ENCODE measurements at places on chromosomes 1 and 21.

DNA sequence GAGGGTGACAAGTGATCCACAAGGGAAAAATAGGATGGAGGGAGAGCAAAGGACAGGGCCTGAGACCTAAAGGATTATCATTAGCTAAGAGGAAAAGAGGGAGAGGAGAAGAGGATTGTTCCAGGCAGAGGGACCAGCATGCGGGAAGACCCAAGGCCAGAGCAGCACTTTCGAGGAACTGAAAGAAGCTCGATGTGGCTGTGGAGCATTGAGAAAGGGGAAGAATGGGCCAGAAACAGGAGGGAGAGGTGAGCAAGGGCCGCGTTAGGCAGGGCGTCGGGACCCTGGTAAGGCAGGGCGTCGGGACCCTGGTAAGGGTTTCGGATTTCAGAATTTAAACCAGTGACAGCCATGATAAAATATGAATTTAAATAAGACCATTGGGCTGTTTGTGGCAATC, 22.8 kb upstream of the CSF1 start:
- no peak for DNase-seq

DNA sequence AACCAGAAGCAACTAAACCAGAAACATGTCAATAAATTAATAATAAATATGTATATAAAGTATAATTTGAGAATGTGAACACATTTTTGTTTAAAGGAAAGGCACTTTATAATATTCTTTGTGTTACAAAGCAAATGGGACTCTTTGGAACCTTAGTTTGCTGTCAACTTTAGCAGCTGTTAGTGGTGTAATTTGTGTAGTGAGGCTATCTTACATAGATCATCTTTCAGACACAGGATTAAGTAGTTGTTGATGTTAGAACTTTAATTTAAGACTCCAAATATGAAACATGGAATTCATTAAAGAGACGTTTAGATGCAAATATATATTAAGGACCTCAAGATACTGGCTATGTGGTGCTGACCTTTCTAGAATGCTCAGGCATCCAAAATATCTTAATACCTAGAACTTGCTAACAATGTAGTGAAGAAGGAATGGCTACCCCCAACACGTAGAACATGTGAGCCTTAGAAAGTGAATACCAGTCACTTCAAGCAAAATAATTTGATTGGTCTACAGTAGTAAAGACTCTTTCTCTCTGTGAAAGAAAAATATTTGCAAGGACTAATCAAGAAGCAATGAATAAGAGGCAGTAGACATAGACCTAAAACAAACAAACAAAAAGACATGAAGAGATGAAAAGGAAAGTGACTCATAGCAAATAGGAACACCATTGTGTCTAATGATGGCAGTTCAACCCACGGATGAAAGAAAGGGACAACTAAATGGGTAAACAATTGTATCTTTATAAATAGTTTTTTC, 811.4 kb downstream of the USP25 start:
- no peak for DNase-seq

- DNase-seq, result no peak
Observed at GRCh38 chr1:110433803-110434202, 17.1 kb upstream of the PROK1 start.

GRCh38 chr1:160068225-160068624, 1.7 kb downstream of the KCNJ10 start:
- no peak for DNase-seq

GRCh38 chr1:183200451-183200850, 14.4 kb downstream of the LAMC2 start:
- DNase-seq, result no peak

GRCh38 chr1:162916407-162916806, 55.4 kb upstream of the CCDC190 start:
- no peak for DNase-seq

GRCh38 chr1:212437179-212437798, 4.6 kb downstream of the NENF start:
- DNase-seq, result no peak

- DNase-seq, result no peak
Observed at GRCh38 chr1:16204634-16205333, 7.7 kb downstream of the ARHGEF19 start.

GRCh38 chr1:200493344-200493743, 83.5 kb upstream of the ZNF281 start:
- no peak for DNase-seq

- no peak for DNase-seq
Observed at GRCh38 chr1:116804736-116805135, 50.5 kb downstream of the CD2 start.

DNA sequence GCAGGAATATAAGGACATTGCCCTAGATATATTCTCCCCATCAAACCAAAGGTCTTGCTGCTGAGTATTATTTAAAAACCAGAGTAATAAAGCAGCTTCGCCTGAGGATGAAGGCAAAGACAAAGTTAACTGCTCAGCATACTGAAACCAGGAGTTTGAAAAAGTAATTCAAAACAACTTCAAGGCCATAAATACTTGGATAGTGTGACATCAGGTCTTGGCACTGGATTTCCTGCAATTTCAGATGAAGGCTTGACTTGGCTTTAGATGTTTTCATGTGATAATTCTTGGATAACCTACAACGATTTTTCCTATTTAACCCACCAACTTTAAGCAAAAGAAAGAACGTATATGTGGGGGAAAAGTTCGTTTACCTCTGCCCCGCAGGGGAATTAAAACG, 10.6 kb downstream of the SOD1 start:
- no peak for DNase-seq

DNA sequence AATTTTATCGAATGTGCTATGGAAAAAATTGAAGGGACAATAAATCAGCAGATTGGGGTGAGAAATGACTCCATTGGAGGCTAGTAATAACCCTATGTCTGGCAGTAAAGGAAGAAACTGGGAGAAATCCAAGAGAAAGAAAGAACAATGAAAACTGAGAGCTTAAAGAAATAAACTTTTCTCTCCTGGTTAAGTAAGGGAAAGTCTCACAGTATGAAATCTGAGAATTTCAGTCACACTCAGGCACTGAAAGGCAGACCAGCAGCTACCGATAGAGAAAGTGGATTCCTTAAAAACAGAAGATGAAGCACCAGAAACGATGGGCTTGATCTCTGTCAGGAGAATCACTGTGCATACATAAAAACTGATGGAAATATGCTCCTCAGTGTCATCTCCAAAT, 404.2 kb downstream of the PLPP3 start:
- DNase-seq, result no peak

- no peak for DNase-seq
Observed at GRCh38 chr1:181131255-181131941, 42.9 kb downstream of the IER5 start.

- DNase-seq, result no peak
Observed at GRCh38 chr1:109213345-109213823, 334 bp upstream of the SARS1 start.

GRCh38 chr1:243715285-243715684, 134.8 kb downstream of the AKT3 start:
- DNase-seq, result no peak

DNA sequence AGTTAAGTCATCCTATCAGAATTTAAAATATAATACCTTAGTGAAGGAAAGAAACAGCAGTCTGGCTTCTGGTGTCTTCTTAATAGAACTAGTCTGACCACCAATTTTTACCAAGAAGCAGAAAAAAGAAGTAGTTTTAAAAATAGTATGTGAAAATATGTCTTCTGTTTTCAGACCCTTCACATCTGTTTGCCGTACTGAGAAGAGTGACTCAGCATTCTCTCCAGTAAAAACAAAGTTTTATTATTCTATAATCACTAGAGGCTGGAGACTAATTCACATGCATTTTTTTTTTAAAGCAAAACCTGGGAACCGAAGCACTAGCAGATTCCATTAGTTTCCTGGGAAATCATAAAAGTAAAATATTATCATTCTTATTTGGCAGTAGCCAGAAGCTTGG, 163.8 kb downstream of the COL24A1 start:
- DNase-seq, result no peak

GRCh38 chr1:8841395-8841794, 24.0 kb upstream of the RERE start:
- DNase-seq, result no peak

- DNase-seq, result no peak
Observed at GRCh38 chr21:37207441-37208009, 59.6 kb downstream of the VPS26C start.

DNA sequence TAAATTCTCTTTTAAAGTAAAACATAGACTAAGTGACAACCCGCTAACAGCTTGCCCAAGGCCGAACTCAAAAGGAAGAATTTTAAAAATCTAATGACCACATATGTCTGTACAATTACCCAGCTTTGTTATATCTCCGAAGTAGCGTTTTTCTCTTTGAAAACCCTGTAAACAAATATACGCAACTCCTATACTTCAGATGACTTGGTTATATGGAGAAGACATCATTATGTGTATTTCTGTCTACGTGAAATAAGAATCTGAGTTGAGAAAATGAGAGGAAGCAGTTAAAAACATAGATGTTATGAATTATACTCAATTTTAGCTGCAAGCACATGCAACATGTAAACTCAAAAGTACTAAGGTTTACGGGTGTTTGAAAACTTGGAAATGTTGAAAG, 2.0 kb downstream of the PBX1 start:
- no peak for DNase-seq

GRCh38 chr1:210074904-210075303, 136.9 kb downstream of the SYT14 start:
- no peak for DNase-seq

DNA sequence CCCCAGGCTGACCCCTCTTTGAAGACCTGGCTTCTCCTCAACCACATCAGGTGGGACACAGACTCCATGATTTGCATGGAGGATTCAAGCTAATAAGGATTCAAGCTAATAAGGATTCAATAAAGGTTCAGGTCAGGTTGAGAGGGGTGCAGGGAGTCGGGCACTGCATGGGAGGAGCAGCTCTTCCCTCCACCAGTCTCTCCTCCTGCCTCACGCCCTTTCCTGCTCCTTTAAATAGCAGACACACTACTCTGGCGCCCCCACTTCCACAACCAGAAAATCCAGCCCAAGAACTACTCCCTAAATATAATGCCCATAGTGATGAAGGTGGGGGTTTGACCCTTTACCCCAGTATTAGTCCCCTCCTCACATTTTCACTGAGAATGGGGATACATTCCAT, 7.1 kb downstream of the MEX3A start:
- no peak for DNase-seq

- no peak for DNase-seq
Observed at GRCh38 chr21:45834026-45834715, 147.4 kb upstream of the COL6A1 start.

DNA sequence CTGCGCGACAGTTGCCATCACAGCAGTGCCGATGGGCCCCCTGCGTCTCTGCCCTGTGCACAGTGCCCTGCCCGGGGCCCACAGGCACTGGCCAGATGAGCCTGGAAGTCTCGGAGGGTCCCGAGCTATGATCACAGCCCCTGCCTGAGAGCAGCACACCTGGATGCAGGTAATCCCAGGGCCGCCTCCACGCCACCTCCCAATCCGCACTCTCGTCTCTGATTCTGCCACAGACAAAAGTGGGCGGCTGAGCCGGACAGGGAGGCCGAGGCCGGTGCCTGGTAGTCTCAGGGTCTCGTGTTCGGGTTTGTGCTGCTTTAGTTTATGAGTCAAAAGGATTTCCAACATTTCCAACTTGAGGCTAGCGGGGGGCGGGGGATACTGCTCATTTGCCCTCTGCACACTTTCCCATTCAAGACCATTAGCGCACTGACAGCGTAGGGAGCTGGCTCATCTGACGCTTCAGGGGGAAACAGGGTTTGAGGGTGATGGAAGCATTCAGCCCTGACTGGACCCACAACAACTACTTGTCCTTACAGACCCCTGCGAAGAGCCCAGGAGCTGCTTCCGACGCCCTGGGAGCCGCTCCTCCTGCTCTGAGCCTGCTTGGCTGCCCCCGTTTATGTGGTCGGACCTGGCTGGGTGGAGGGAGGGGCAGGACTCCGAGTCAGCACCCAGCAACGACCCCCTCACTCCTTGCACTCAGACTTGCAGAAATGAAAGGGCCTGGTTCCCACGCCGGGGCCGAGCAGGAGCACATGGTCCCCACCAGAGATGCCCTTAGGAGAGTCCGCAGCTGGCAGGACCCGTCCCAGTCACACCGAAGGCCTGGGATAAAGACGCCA, 1.8 kb upstream of the TTC34 start:
- no peak for DNase-seq

GRCh38 chr1:248155927-248156326, 11.0 kb downstream of the OR2M5 start:
- DNase-seq, result no peak

GRCh38 chr1:204780630-204781029, 90.0 kb upstream of the NFASC start:
- DNase-seq, result no peak

DNA sequence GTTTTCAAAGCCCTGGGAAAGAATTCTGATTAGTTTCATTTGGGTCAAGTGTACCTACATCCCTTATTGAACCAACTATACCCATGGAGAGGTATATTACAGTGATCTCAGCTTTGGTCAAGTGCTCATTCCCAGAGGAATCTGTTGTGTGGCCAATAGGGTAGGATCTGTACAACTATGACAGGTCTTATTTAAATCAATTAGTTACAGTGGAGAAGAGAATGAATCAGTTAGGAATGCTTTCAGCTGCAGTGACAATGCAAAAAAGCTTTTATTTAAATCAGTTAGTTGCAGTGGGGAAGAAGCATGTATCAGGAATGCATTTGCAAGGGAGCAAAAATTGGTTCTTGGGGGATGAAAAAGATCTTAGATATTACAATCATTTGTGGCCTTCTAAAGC, 119.0 kb downstream of the FGGY start:
- no peak for DNase-seq

GRCh38 chr1:198156745-198157240, at the start of gene NEK7:
Gene NEK7, plus strand, starts transcription at chr1:198156998. Its CDS starts 75,583 bp downstream, at chr1:198232581.
- peak; percentile 49 for DNase-seq

All from stimulated activated CD4-positive, alpha-beta T cell treated with anti-CD3 and anti-CD28 coated beads, TNF-alpha, amount 100 ng/mL, for 1 hour (primary cell).